ENCODE measurements at places on chromosomes 3 and 15. TPM values are rescaled to one million over a fixed set of nuclear protein-coding genes. Genes with fewer than 3 reads are reported as not detected.
A peak's percentile ranks its signal among the peaks of the same experiment; 100 is the strongest.

The RLBP1 gene
- not detected for total RNA-seq

The HEXA gene
- 54.3 TPM for total RNA-seq

- no peak overlapping the region for H3K27ac ChIP-seq
- no peaks in the 10 kb centered on the region for H3K4me1 ChIP-seq
- no peaks in the 10 kb centered on the region for H3K27me3 ChIP-seq
- no peak overlapping the region for H3K4me3 ChIP-seq
- DNase-seq: no peak
These were observed 35.4 kb upstream of the SFMBT1 start for GRCh38 chr3:53081318-53081717.

DNA sequence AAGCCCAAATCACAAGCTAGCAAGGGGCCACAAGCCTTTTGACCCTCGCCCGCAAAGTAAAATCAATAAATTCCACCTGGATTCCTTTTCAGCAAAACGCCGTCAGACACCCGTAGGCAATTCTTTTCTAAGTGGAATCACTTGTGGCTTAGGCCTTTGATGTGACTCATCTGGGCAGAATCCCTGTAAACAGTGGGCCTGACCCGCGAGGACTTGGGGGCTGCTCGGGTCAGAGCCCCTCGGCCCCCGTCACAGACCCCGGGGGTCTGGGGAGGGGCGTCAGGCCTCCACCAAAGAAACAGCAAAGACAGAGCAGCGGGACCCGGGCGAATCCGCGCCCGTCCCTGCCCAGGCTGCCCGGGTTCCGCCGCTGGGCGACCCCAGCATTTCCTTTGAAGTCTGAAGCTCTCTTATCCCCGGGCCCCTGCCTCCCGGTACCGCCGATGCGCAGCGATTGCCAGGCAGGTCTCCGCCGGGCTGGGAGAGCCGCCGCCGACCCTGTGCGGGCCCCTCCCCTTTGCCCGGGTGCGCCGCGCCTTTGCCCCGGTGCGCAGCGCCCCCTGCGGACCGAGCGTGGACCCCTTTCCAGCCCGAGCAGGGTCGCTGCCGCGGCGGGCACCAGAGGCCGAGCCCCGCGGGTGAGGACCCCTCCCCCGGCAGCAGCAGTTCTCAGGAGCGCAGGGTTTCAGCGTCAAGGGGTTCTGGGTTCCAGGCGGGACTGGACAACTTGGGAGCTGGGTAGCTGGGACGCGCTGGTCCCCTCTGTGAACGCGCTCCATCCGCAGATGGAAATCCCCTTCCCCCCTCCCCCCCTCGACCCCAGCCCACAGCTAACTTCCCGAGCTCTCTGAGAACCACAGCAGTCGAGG is 178.3 kb downstream of the UACA start:
- peak; percentile 73 for DNase-seq
- peaks cover 12% of the 10 kb centered on the region for H3K4me1 ChIP-seq
- H3K27ac ChIP-seq: no peak overlapping the region
- H3K4me3 ChIP-seq: peak overlapping the region; percentile 61
- no peaks in the 10 kb centered on the region for H3K36me3 ChIP-seq
- peaks cover 34% of the 10 kb centered on the region for H3K27me3 ChIP-seq

The KLF13 gene
- 122 TPM for total RNA-seq

- DNase-seq: no peak
- H3K4me3 ChIP-seq: no peak overlapping the region
- H3K4me1 ChIP-seq: no peaks in the 10 kb centered on the region
- no peak overlapping the region for H3K27ac ChIP-seq
These were observed 162.4 kb downstream of the NSUN3 start for GRCh38 chr3:94225148-94225865.

The LRRC49 gene
- total RNA-seq: not detected

The LSMEM2 gene
- total RNA-seq: not detected

DNA sequence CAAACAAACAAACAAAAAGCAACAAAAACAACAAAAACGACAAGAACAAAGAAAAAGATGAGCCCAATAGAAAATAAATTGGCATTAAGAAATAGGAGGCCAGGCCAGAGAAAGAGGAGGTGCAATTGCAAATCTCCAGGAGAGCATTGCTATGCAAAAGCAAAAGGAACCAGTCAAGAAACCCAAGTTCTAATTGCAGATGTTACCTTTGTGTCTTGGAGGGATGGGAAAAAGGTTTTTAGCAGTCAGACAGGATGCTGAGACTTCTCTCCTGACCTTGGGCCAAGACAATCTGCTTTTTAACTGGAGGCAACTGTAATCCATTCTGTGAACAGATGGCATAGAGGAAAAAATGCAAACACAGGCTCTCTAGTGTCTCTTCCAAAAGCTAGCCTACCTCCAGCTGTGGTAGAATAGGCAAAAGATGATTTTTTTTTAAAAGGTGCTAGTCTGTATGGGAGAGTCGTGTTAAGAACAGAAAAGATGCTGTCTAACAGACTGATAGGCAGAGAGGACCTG is 56.4 kb downstream of the LSAMP start:
- no peak for DNase-seq
- no peaks in the 10 kb centered on the region for H3K4me1 ChIP-seq
- H3K4me3 ChIP-seq: no peak overlapping the region
- no peaks in the 10 kb centered on the region for H3K36me3 ChIP-seq
- H3K27me3 ChIP-seq: no peaks in the 10 kb centered on the region

The IL1RAP gene
- 24.8 TPM for total RNA-seq

The TIMP4 gene
- total RNA-seq: 0.19 TPM

GRCh38 chr3:66211779-66212178 is 9.0 kb upstream of the SLC25A26 start:
- no peaks in the 10 kb centered on the region for H3K36me3 ChIP-seq
- H3K4me3 ChIP-seq: no peak overlapping the region
- no peaks in the 10 kb centered on the region for H3K4me1 ChIP-seq
- DNase-seq: peak; percentile 33
- H3K27ac ChIP-seq: no peak overlapping the region

The GOLGA6L9 gene
- 1.5 TPM for total RNA-seq

DNA sequence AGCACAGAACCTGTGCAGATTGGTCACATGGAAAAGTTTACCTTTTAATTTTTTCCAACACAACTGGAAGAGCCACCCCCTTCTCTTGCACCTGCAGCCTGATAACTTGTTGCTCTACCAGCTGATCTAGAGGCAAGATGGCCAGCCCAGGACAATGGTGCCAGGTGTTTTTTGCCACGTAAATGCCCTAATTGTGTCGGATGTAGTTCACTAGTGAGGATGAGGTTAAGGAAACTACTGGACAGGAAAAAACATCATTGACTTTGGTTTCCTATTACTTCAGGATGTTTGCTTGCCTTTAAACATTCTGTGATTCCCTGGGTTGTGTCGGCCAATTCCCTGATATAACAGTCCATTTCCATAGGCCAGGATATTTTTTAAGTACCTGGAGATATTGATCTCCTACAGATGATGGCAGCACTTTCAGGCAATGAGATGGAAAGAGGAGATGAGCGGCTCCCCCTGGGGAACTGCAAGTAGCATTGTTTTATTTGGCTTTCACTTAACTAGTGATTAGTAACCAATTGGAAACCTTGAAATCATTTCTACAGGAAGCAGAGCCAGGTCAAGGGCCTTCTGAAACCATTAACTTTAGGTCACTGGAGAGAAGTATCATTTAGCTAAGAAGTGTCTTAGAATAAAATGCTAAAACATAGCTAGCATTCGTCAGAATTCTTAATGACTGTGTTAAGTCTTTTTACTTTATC is 72.5 kb downstream of the OSBPL10 start:
- H3K36me3 ChIP-seq: no peaks in the 10 kb centered on the region
- H3K27me3 ChIP-seq: no peaks in the 10 kb centered on the region
- peaks cover 14% of the 10 kb centered on the region for H3K4me1 ChIP-seq
- no peak overlapping the region for H3K4me3 ChIP-seq

The GMNC gene
- total RNA-seq: not detected

The SEMA3B gene
- 0.45 TPM for total RNA-seq

The CCNB2 gene
- 38.6 TPM for total RNA-seq

The ACTRT3 gene
- total RNA-seq: 1.1 TPM

The SAMD7 gene
- total RNA-seq: not detected

DNA sequence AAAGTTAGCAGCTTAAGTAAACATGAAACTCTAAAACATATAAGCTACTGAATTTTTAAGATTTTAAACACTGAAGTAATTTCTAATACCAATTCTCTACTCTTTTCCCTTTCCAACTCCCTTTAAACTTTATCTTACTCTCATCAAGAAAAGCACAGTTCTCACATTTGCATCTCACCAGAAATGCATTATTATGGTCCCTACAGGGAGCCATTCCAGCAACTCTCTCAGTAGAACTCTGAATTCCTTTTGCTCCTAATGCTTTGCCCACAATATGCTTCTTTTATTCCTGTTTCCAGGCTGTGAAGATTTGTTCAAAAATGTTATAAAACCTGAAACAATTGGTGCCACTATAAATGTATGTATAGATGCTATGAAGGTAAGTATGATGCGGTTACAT is 83.4 kb downstream of the TFDP2 start:
- no peaks in the 10 kb centered on the region for H3K36me3 ChIP-seq
- no peak for DNase-seq
- no peaks in the 10 kb centered on the region for H3K4me1 ChIP-seq
- no peak overlapping the region for H3K4me3 ChIP-seq
- peaks cover 1% of the 10 kb centered on the region for H3K27me3 ChIP-seq
- no peak overlapping the region for H3K27ac ChIP-seq

DNA sequence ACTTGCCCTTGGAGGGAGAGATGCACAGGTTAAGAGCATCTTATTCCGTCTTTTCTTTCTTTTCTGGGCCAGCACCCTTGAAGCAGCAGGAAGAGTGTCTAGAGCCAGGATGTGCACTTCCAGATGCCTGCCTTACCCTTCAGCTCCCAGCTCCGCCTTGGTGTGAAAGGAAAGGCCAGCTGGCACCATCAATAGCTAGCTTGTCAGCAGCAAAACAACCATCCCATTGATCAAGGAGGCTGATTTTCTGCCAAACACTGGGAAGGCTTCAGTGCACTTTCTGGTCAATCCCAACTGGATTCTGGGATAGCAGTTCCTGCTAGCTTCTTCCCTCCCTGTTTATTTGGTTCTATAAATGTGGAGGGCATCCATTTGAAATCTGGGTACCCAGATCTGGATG is 110.9 kb upstream of the GALNT15 start:
- peaks cover 7% of the 10 kb centered on the region for H3K27me3 ChIP-seq
- H3K36me3 ChIP-seq: no peaks in the 10 kb centered on the region
- H3K4me3 ChIP-seq: no peak overlapping the region
- H3K4me1 ChIP-seq: peaks cover 1% of the 10 kb centered on the region
- no peak overlapping the region for H3K27ac ChIP-seq

The TMC3 gene
- total RNA-seq: not detected

GRCh38 chr3:81249540-81250029 is 511.9 kb downstream of the GBE1 start:
- H3K27me3 ChIP-seq: no peaks in the 10 kb centered on the region
- no peaks in the 10 kb centered on the region for H3K4me1 ChIP-seq
- H3K36me3 ChIP-seq: no peaks in the 10 kb centered on the region
- DNase-seq: no peak
- no peak overlapping the region for H3K27ac ChIP-seq
- no peak overlapping the region for H3K4me3 ChIP-seq

- H3K27ac ChIP-seq: no peak overlapping the region
- H3K4me1 ChIP-seq: no peaks in the 10 kb centered on the region
- H3K4me3 ChIP-seq: no peak overlapping the region
- DNase-seq: no peak
- no peaks in the 10 kb centered on the region for H3K36me3 ChIP-seq
- peaks cover 4% of the 10 kb centered on the region for H3K27me3 ChIP-seq
These were observed 41.5 kb upstream of the MFGE8 start for GRCh38 chr15:88954431-88955277.

The CSPG5 gene
- 2.0 TPM for total RNA-seq

DNA sequence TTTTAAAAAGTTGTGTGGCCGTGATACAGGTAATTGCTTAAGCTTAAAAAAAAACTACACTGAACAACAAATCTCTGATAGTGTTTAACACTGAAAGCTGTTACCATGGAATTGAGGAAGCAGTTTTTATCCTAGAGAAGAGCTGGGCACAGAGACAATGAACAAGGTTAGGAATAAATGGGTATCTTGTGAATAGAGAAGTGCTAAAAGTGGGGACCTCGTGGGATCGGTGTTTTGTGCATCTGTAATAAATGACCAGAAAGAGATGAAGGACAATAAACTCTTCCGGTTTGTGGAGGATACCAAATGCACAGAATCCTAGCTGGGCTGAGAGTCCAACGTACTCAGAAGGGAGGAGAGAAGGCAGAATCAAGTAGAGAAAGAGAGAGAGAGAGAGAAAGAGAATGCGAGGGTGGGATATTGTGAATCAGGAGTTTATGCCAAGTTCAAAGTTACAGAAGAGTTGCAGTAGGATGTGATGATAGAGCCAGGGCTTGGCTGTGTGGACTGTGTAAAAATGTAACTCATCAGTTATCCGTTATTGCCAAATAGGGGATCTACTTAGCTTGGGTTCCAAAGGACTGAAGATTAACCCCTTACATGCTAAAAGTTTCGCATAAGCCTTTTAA is 148.9 kb downstream of the IL20RB start:
- H3K4me3 ChIP-seq: no peak overlapping the region
- H3K36me3 ChIP-seq: no peaks in the 10 kb centered on the region

The CCDC191 gene
- total RNA-seq: 0.66 TPM

The AHSG gene
- total RNA-seq: not detected

The ANKUB1 gene
- not detected for total RNA-seq

GRCh38 chr3:33152363-33153360 is 38.8 kb downstream of the CRTAP start:
- no peak overlapping the region for H3K4me3 ChIP-seq
- no peaks in the 10 kb centered on the region for H3K36me3 ChIP-seq
- H3K27ac ChIP-seq: no peak overlapping the region
- no peak for DNase-seq
- H3K4me1 ChIP-seq: no peaks in the 10 kb centered on the region
- H3K27me3 ChIP-seq: peaks cover 12% of the 10 kb centered on the region

GRCh38 chr3:152559246-152559645 is 275.7 kb upstream of the P2RY1 start:
- H3K27me3 ChIP-seq: peaks cover 1% of the 10 kb centered on the region
- H3K4me1 ChIP-seq: peaks cover 9% of the 10 kb centered on the region
- DNase-seq: no peak
- no peak overlapping the region for H3K4me3 ChIP-seq

DNA sequence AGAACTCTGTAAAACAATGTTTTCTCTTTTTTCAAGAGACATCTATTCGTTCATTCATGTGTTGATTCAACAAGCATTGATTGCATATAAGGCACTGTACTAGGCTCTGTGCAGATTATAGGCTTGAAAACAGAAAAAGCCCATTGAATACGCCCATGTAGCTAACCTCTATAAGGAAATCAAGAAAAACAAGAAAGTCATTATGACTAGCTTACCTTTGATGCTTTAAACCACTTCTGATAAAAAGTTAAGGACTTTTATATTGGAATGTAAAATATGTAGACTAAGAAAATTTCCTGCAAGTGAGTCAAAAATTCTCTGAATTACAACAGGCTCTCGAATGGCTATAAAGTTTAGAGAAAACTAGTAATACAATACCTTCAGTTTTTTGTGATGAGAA is 92.5 kb downstream of the BDH1 start:
- H3K4me3 ChIP-seq: no peak overlapping the region
- H3K27ac ChIP-seq: no peak overlapping the region
- H3K27me3 ChIP-seq: peaks cover 8% of the 10 kb centered on the region
- DNase-seq: no peak
- no peaks in the 10 kb centered on the region for H3K36me3 ChIP-seq

GRCh38 chr3:187799942-187800641 is 54.8 kb upstream of the BCL6 start:
- H3K27me3 ChIP-seq: no peaks in the 10 kb centered on the region
- H3K4me1 ChIP-seq: peaks cover 79% of the 10 kb centered on the region
- H3K36me3 ChIP-seq: peaks cover 21% of the 10 kb centered on the region
- DNase-seq: peak; percentile 84

- peaks cover 1% of the 10 kb centered on the region for H3K27me3 ChIP-seq
- DNase-seq: peak; percentile 78
- H3K36me3 ChIP-seq: peaks cover 10% of the 10 kb centered on the region
- H3K27ac ChIP-seq: peak overlapping the region; percentile 83
These were observed 9.7 kb downstream of the STOML1 start for GRCh38 chr15:73982222-73982962.

Measured in activated CD4-positive, alpha-beta T cell treated with anti-CD3 and anti-CD28 coated beads, Interleukin-2, amount 10 ng/mL, durations not matched to agents 24 days and 14 days (primary cell).